ENCODE measurements at places on chromosomes 6 and 20.

DNA sequence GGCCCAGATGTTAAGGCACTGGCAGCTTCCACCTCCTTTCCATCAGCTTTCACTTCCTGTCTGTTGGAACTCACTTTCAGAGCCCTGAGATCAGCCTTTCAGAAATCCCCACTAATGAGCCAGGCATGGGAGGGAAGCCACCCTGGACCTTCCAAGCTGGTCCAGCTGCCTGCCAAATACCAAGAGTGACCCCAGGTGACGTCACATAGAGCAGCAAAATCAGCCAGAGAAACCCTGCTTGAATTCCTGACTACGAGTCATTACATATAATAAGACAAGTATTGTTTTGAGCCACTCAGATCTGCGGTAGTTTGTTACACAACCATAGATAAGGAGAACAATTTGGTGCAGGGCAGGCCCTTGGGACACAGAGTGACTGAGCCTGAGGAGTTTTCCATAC, 556.0 kb upstream of the JAG1 start:
- peak; percentile 98 for DNase-seq

GRCh38 chr6:40856271-40856670, 182.8 kb downstream of the UNC5CL start:
- DNase-seq: no peak

GRCh38 chr6:137811121-137811915, 55.7 kb upstream of the TNFAIP3 start:
- DNase-seq: peak; percentile 90

GRCh38 chr20:50034567-50035180, 51.9 kb downstream of the SNAI1 start:
- DNase-seq: peak; percentile 58

DNA sequence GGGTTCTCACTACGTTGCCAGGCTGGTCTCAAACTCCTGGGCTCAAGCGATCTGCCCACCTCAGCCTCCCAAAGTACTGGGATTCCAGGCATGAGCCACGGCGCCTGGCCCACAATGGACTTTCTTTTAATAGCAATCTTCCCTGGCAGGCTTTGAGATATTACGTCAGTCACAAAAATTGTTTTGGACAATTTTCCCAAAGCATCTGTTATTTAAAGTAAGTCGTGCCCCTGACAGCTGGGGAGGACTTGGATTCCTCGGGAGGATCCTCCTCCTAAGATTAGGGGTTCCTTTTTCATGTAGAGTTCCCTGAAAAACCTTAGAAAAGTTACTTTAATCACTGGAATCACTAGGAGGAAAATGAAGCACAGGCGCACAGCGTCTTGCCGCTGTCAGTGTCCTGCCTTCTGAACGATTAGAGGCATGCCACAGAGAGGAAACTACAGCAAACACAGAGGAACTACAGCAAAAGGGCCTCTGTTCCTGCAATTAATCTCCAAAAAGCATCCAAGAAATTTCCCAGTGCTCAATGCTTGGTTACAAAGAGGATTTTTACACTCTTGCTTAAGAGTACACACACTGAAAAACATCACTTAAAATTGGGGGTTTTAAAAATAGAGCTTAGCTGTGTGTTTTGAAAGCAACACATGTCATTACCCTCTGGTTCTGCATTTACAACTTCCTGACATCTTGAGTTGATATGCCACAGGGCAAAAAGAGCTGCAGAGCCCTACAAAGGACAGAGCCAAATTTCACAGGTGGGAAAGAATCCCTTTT, 4.5 kb downstream of the ACSS1 start:
- no peak for DNase-seq

- DNase-seq: no peak
Measured at GRCh38 chr20:19072988-19073387, 139.5 kb upstream of the SLC24A3 start.

DNA sequence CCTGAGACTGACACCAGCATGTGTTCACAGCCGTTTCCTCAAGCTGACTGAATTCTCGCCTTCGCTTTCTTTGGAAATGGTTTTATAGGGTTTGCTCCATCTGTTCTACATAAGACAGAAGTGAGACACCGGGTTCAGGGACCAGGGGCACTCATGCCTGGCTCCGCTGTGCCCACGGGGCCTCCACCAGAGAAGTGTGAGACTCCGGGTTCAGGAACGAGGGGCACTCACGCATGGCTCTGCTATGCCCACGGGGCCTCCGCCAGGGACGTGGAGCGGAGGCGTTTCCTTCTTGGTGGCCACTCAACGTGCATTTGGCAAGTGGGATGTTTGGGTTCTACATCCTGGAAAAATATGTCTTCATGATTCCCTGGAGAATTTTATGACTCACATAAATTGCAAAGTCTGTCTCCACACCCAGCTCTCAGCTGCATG, 106.6 kb downstream of the RNASET2 start:
- no peak for DNase-seq

DNA sequence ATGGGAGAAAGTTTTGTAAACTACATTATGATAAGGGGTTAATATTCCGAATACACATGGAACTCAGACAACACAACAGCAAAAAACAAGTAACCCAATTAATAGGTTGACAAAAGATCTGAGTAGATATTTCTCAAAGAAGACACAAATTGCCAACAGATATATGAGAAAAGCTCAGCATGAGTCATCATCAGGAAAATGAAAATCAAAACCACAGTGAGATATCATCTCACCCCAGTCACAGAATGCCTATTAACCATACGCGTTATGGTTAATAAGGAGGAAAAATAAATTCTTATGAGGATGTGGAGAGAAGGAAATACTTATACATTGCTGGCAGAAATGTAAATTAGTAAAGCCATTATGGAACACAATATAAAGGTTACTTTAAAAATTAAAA, 695.0 kb downstream of the COL12A1 start:
- DNase-seq: no peak

DNA sequence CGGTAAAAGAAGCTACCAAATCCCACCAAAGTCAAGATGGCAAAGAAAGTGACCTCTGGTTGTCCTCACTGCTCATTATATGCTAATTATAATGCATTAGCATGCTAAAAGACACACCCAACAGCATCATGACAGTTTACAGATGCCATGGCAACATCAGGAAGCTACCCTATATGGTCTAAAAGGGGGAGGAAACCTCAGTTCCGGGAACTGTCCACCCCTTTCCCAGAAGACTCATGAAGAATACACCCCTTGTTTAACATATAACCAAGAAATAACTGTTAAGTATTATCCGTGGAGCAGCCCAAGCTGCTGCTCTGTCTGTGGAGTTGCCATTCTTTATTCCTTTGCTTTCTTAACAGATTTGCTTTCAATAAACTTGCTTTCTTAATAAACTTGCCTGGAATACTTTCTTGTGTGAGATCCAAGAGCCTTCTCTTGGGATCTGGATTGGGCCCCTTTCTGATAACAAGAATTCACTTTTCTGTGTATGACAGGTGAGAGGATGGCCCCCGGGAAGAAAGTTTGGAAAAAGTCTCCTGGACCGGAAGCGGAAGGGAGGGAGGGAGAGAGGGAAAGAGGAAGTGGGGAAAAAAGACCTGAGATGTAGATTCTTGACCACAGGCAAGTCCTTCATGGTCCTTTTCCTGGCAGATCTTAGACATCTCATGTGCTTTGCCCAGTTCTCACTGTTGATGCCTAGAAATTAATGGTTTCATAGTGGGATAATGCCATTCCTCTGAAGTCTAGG, 146.7 kb upstream of the ID4 start:
- DNase-seq: no peak

GRCh38 chr6:44041461-44042260, 85.6 kb downstream of the MRPL14 start:
- no peak for DNase-seq

GRCh38 chr6:116648156-116648555, 20.4 kb downstream of the ZUP1 start:
- no peak for DNase-seq

DNA sequence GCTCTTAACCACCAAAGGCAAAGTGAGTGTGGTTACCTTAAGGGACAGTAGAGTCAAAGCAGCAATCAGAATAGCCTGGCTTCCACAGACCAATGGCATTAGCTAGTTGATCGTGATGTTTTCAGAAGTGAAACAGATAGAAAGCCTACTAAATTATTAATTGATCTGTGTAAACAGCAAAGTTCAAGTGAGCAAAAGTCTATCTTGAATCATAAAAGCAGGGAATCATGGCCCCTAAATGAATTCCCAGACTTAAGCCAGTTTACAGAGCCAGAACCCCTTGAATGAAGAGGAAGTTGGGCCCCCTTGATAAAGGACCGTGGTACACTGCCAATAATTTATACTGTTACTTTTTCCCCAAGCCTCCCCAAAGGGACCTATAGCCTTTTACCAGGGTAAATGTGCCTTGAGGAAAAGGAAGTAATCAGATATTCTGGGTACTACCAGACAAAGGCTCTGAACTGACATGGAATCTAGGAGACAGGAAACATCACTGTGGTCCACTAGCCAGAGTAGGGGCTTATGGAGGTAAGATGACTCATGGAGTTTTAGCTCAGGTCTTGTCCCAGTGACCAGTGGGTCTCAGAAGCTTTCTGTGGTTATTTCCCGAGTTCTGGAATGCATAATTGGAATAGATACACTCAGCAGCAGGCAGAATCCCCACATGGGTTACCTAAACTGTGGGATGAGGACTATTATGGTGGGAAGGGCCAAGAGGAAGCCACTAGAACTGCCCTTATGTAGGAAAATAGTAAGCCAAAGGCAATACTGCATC, 317.5 kb downstream of the CD83 start:
- DNase-seq: no peak

DNA sequence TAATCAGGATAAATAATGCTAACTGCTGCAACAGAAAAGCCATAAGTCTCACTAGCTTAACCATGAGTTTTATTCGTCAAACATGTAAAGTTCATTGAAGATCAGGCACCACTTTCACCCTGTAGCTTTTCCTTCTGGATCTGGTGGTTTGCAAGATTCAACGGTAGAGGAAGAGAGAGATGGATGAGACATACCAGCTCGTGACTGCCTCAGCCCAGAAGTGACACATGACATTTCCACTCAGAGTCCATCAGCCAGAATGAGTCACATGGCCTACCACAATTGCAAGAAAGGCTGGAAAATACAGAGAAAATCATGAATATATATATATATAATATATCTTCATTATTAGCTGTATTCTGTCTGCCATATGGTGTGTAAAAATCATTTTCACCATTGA, 29.0 kb downstream of the SPTLC3 start:
- no peak for DNase-seq

GRCh38 chr6:15337582-15337981, 91.7 kb downstream of the JARID2 start:
- DNase-seq: no peak

DNA sequence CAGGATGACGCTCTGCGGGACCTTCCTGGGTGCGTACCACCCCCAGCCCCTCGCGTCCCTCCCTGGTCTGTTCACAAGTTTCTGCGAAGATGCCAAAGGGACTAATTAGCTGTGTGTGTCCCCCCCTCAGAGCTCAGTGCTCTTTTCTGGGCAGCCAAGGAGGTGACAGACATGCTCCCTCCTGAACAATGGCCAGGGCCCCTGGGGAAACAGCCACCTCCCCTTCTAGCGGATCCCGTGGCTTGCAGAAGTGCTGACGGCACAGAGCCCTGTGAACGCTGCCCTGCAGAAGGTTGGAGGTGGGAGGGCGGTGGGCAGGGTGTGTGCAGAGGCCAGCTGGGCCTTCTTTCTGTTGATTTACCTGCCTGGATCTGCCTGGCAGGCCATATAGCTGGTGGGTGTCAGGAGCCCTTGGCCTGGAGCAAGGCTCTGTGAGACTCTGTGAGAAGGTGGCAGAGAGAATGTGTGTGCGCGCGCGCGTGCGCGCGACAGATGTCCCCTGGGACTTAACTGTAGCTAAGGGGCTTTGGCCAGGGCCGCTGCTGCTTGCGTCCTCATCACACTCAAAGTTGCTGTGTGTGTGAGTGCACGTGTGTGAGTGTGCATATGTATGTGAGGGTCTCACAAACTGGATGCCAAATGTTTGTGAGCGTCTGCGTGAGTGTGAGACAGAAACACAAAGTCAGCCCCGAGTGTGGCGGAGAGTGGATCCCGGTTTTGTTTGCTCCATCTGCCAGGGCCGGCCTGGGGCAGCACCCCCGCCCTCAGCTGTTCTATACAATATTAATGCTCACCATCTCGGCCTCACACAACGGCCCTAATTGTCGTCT, 3.5 kb upstream of the MYT1 start:
- DNase-seq: no peak

GRCh38 chr6:134186355-134186754, 131.6 kb downstream of the SGK1 start:
- DNase-seq: no peak

GRCh38 chr6:110542311-110543024, 66.1 kb upstream of the SLC22A16 start:
- no peak for DNase-seq

DNA sequence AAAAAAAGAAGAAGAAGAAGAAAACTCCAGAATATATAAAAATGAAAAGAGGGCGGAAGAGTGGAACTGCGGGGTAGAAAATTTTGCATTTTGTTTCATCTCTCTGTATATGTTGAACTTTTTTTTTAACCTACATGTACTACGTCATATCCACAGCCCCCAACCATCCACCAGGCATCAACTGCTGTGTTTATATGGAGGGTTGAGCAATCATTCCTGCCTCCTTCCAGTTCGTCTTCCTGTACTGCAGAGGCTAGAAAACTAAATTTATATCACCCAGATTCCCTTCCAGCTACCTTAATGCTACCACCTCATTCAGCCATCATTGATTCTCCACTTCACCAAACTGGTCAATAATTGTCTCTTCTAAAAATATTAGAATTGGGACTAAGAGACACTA, 9.5 kb upstream of the SIGLEC1 start:
- no peak for DNase-seq

DNA sequence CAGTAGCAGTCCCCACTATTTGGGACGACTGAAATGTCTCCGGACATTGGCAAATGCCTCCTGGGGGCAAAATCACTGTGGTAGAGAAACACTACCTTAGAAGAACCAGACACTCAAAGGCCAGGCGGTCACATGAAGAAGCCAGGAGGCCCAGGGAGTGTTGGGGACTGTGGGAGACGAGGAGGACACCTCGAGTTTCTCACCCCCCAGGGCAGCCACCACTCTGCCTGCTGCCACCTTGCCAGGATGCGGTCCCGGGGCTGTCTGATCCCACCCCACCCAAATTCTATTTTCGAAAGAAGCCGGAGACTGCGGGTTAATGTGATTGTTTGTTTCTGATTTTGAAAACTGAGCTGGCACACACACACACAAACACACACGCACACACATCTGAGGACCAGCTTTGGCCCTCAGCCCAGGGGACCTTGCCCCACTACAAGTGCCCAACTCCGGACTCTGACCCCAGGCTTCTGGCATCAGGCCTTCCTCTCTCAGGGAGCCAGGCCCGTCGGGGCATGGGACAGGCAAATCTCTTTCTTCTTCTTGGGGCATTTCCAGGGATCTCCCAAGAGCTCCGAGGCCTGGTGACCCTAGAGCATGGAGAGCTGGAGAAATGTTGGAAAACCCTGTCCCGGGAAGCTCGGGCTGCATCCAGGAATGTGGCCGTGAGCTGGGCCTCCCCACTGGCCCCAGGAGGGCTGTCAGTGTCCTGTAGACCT, 187.5 kb upstream of the PMEPA1 start:
- no peak for DNase-seq
